Epithelial cell of prostate (primary cell): ENCODE measurements at places on chromosomes 12 and 14.

- peak; percentile 76 for DNase-seq
Observed at GRCh38 chr12:14514946-14515345, 52.7 kb downstream of the PLBD1 start.

GRCh38 chr14:24298892-24299254 lies 707 bp downstream of the DHRS1 start:
- DNase-seq: peak; percentile 87

GRCh38 chr12:11805680-11806079 lies 156.2 kb downstream of the ETV6 start:
- no peak for DNase-seq

GRCh38 chr12:40515041-40515816 lies 177.0 kb upstream of the CNTN1 start:
- peak; percentile 6 for DNase-seq

GRCh38 chr12:39619316-39619659 lies 315 bp downstream of the ABCD2 start:
- DNase-seq: no peak

GRCh38 chr14:104562606-104563005 lies 17.0 kb upstream of the C14orf180 start:
- DNase-seq: no peak

DNA sequence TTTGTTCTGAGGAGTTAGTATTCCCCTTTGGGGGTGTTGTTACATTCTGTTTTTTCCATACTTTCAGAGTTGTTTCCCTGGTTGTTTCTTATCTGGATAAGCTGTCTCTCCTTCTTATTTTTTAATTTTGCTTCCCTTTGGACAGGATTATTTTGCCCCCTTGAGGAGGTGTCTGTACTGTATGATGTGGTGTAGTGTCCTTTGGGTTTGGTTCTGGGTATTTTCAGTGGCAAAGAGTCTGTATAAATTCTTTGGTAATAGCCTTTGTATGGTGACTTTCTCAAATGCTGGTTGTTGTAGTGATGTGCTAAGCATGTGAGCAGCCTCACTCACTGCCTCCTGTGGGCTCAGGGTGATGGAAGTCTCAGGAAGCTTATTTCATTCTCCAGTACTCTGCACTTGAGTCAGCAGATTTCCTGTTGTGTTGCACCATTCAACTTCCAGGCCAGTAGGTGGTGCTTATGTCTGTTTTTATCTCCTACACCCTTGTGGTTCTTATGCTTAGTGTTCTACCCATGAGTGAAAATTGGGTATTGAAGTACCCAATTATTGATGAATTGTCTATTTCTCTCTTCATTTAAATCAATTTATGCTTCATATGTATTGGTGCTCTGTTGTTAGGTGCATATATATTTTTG lies 103.3 kb upstream of the PMCH start:
- DNase-seq: peak; percentile 40

- no peak for DNase-seq
Observed at GRCh38 chr12:26176725-26177124, 18.6 kb upstream of the SSPN start.

DNA sequence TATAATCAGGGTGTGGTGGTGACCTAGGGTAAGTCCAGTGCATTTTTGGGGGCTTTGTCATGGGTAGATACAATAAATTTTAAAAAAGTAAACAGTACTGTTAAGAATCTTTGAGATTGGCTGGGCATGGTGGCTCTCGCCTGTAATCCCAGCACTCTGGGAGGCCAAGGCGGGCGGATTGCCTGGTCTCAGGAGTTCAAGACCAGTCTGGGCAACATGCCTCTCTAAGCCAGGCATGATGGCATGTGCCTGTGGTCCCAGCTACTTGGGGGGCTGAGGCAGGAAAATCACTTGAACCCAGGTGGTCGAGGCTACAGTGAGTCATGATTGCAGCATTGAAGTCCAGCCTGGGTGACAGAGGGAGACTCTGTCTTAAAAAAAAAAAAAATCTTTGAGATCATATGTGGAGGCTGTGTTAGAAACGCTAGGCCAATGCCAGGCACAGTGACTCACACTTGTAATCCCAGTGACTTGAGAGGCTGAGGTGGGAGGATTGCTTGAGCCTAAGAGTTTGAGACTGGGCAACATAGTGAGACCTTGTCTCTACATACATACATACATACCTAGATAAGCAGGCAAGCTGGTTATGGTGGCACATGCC lies 67.7 kb downstream of the PRKCH start:
- DNase-seq: peak; percentile 20

DNA sequence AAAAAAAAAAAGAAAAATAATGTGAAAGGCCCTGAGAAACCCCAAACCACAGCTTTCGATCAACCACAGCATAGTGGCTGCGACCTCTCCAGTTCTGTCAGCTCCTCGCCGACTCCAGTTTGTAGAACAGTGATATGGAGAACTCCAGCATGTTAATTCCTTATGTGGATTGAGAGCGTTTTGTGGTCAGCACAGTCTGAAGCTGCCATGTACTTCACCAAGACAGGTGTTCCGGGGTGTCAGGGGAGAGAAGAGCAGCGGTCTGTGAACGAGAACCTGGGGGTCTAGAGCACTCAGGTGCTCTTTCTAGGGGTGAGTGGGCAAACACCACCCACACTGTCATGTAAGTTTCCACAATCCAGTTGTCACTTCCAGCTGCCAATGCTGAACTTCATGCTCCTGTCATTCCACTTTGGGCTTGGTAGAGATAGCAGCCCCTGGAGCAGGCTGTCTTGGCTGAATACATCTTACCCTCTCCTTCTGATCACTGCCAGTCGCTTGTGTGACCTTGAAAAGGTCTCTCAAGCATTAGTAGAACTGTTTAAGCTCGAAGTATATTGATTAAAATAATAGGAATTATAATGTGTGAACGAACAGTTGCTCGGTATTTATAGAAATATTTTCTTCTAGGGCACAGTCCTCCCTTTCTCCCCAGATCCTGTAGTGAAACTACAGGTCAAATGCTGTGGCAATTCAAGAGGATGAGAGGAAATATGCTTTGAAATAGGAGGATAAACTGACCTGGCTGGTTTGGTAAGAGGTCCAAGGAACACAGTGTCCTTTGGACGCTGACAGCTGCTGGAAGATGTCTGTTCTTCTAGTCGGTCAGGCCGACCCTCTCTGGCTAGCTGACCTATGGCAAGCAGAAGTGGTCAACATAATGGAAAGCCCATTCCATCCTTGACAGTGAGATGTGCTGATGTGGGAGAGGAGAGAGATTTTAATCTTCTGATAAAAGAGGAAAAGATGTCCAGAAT lies 15.7 kb upstream of the MAX start:
- DNase-seq: no peak

GRCh38 chr14:67559639-67560038 lies 26.5 kb downstream of the PLEKHH1 start:
- no peak for DNase-seq

- no peak for DNase-seq
Observed at GRCh38 chr12:19489168-19489567, 49.9 kb downstream of the AEBP2 start.
